ENCODE measurements at places on chromosomes 5 and 9.

- DNase-seq = no peak
Measured at GRCh38 chr9:131480258-131480657, 22.5 kb upstream of the POMT1 start.

GRCh38 chr5:79448336-79448735 lies 65.6 kb downstream of the HOMER1 start:
- no peak for DNase-seq

DNA sequence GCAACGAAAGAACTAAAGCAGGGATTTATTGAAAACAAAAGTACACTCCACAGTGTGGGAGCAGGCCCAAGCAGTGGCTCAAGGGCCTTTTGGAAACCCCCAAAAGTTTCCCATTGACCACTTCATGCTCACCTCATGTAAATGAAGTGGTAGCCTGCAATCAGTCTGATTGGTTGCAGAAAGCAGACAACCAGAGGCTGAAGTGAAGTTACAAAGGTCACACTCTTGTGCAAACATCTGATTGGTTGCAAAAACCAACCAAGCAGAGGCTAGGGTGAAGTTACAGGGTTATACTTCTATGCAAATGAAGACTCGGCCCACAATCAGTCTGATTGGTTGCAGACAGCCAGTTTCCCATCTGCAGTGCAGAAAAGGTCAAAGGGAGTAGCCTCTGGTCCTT lies 258.0 kb downstream of the YTHDC2 start:
- DNase-seq = no peak

DNA sequence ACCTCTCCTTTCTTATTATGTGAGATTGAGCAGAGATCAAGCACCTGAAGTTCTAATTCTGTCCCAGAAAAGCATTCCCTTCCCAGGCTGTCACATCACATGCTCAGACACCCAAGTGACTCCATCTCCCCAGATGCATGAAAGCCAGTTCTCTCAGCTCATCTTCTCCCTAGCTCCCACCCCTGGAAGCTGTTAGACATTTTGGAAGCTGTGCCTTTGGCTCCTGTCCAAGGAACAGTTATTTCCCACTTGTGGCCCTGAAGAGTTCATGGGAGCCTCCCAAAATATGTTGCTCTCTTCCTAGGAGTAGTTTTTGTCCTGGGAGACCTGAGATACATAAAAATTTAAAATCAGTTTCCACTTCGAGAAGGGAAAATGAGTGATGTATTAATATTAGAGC lies 161.4 kb upstream of the GAS1 start:
- no peak for DNase-seq

- DNase-seq = no peak
Measured at GRCh38 chr5:1669276-1670155, 130.1 kb downstream of the MRPL36 start.

GRCh38 chr9:137031904-137032640 lies at the start of gene FUT7:
Gene FUT7 (minus strand): TSS chr9:137032088. CDS start chr9:137031991, 97 bp downstream.
- no peak for DNase-seq

DNA sequence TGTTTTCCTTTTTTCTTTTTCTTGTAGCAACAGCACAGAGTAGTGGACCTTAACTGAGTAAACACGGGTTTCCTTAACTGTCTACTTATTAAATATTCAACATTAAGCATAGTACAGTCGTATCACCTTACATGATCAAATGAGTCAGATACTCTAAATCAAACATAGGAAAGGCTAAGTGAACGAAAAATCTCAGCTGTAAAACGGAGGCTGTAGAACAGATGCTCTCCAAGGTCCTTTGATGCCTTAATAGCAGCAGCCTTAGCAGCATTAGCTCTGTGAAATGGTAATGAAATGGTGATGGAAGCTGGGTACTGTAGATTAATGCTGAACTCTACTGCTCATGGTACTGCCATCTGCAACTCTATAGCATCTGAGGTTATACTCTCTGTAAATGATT lies 1433.3 kb upstream of the C9orf72 start:
- DNase-seq = no peak

GRCh38 chr5:109516390-109516789 lies 106.6 kb upstream of the PJA2 start:
- no peak for DNase-seq

DNA sequence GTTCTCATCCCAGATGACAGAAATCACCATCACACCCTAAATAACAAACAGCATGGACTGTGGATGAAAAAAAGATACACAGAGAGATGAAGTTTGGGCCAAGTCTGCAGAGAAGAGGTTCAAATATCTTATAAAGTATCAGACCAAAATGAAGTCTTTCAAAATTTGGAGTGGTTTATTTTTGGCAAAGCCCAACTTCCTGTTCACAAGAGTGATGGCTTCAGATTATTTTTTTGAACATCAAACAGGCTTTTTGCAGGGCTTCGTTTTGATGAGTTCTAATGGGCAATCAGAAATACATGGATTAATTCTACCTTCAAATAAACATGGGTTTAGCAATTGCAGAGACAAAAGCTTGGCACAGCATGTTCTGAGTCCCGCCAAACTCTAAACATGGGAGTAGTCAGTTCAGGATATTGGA lies 378.2 kb upstream of the RPS23 start:
- DNase-seq = no peak

DNA sequence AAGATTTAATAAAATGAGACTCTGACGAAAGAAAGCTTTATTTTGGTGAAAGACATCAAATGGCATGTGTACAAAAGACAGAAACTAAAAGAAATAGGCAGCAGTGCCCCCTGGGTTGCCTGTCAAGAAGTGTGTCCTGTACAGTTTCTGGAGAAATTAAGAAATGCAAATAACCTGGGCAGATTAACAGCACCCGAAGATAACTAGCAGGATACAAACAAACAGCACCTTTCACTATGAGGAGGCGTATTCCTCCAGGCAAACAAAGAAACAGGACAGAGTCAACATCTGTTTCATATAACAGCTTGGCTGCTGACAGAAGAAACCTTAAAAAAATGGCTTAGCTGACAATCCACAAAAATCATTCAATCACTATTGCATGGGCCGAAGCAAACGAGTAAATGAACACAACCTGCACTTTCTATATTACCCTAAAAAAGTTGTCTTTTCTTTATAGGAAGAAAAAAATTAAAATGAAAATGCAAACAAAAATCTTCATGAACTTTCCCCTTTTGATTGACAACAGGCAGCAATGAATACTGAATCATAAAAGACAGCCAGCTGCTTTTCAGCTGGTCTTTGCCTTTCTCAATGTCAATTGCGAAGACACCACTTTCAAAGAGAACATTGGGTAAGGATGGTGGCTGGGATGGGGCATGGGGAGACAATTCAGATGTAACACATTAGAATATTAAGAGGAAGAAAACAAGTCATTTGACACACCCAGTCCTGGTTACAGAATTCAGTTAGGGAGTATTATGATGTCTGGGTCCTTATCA lies 162.1 kb downstream of the ARL15 start:
- no peak for DNase-seq

Data from NCI-H2227 treated with DMSO at 0.1 percent for 48 hours (cell line).